ENCODE measurements at places on chromosomes 4 and X.
A peak's percentile ranks its signal among the peaks of the same experiment; 100 is the strongest.

GRCh38 chr4:1859389-1859753 is 3.4 kb upstream of the LETM1 start:
- no peak for DNase-seq

DNA sequence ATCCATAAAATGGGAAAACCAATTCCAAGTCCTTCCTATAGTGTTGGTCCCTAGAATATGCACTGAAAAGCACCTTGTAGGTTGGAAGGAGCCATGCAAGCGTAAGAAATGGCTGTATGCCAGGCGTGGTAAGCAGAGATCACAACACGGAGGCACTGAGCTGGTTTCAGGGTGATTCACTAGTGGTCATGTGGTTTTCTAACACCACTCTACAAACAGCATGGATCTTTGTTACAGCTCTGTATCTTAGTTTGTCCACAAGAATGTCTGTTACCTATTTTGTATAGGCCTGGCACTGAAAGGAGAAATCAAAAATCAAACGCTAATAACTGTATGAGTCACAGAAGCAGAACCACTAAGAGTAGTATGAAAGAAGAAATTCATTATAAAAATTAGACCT is 71.9 kb downstream of the MAGEB17 start:
- no peak for DNase-seq

DNA sequence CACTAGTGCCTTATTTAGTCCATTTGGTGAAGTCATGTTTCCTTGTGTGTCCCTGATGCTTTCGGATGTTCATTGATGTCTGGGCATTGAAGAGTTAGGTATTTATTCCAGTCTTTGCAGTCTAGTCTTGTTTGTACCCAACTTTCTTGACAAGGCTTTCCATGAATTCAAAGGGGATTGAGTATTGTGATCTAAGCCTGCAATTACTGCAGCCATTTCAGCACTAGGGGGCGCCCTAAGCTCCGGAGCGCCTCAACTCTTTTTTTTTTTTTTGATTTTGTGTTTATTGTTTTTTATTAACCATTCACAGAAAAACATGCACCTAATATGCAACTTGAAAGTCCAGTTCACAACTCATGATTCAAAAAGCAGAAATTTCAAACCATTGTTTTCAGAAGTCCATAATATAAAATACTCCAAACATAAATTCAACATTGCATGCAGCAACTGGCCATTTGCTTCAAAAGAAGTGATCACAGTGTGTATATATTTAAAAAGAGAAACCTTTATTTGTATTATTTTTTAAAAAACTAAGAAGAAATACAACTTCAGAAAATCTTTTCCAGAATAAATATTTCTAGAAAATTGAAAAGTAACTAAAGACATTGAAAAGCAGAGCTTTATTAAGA is 59.2 kb downstream of the PTPN13 start:
- no peak for DNase-seq

- DNase-seq, result no peak
Measured at GRCh38 chr4:26261405-26261804, 59.4 kb upstream of the RBPJ start.

GRCh38 chrX:149205937-149206336 is 299.2 kb downstream of the IDS start:
- no peak for DNase-seq

GRCh38 chr4:165539801-165540200 is 161.0 kb downstream of the CPE start:
- no peak for DNase-seq

DNA sequence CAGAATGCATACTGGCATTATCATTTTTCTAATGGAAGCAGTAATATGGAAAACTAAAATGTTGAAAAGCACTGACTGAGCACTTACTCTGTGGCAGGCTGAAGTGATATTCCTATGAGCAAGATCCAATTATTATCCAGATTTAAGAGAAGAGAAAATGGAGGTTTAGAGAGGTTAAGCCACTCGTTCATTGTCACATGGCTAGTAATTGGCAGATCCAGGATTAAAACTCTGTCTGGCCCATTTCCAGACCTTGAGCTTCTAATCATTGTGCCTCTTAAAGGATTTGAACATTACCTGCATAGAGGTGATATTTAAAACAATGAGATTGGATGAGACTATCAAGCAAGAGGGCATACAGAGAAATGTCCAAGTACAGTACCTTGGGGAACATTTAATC is 80.6 kb downstream of the MFAP3L start:
- DNase-seq, result no peak

DNA sequence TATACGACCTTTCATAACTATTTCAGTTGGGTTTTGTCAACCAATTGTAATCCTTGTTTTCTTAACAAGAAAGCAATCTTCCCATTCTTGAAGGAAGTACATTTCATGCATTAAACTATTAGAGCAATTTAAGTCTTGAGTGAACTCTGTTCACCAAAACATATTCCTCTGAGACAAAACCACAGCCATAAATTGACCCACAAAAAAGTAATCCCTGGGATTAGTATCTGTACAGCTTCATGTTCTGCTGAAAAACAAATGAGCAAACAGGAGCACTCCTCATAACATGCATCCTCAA is 207.0 kb upstream of the PDE5A start:
- DNase-seq, result no peak

- no peak for DNase-seq
Measured at GRCh38 chrX:22165732-22166457, 106.8 kb upstream of the CBLL2 start.

- no peak for DNase-seq
Measured at GRCh38 chr4:150543042-150543441, 38.9 kb upstream of the MAB21L2 start.

DNA sequence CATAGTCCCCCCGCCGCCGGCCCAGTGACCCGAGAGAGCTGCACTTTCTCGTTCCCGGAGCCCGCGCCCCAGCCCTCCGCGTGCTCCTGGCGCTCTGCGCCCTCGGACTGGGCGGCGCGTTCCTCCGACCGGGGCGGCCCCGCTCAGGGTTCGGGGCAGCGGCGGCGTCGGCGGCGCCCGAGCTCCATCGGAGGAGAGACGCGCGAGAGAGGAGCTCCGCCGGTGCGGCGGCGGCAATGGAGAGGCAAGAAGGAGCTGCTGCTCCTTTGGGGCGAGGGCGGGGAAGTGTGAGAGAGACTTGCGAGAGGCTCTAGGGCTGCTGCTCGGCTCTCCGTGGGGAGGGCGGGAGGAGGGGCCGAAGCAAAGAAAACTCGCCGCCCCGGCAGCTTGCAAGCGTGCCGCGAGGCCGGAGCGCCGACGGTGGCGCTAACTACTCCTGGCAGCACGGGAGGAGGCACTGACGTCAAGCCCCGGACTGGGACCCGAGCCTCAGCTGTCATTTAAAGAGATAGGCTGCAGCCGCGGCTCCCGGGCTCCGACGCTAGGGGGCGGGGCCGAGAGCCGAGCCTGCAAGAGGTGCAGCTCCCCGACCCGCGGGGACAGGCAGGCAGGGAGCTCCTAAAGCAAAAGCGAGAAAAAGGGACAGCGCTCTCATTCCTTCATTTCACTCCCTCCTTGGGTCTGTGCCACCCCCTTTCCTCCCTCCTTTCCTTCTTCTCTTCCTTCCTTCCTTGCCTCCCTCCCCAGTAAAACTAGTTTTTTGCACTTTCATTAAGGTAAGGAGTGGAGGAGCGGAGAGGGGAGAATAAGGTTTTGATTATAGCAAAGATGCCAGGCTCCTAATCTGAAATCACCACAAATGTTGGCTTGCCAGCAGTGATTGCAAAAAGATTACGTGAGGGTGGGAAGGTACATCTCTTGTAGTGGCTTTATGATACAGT is at the start of gene KCTD8:
Gene KCTD8, minus strand, starts transcription at position 289 of the 941 bp plus-strand sequence.
- DNase-seq, result peak; percentile 15

DNA sequence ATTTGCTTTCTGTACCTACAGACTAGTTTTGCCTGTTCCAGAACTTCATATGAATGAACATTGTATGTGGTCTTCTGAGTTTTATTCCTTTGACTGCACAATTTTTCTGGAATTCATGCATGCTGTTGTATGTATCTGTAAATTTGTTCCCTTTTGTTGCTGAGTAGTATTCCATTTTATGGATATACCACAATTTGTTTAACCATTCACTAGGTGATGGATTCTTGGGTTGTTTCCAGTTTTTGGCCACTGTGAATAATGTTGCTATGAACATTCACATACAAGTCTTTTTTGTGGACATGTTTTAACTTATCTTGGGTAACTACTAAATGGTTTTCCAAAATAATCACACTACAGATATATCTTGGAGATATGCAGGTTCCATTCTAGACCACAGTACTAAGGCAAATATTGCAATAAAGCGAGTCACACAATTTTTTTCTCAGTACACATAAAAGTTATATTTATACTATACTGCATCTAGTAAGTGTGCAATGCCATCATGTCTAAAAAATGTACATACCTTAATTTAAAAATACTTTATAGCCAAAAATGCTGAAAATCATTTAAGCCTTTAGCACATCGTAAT is 58.7 kb downstream of the TSPAN5 start:
- no peak for DNase-seq

- DNase-seq, result peak; percentile 37
Measured at GRCh38 chrX:1481636-1482529, 29.2 kb upstream of the ASMTL start.

- DNase-seq, result no peak
Measured at GRCh38 chr4:14096396-14096965, 469.0 kb upstream of the BOD1L1 start.

- DNase-seq, result no peak
Measured at GRCh38 chr4:153318696-153319320, 25.7 kb upstream of the MND1 start.

- DNase-seq, result no peak
Measured at GRCh38 chrX:115972717-115973116, 197.8 kb upstream of the AGTR2 start.

DNA sequence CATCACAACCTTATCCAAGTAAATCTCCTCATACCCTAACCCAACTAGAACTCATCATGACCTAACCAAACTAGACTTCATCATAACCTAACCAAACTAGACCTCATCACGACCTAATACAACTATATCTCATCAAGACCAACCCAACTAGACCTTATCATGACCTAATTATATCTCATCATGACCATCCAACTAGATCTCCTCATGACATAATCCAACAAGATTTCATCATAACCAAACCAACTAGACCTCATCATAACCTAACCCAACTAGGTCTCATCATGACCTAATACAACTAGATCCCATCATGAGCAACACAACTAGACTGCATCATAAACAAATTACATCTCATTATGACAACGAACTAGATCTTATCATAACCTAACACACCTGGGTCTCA is 86.4 kb downstream of the DHRSX start:
- no peak for DNase-seq

DNA sequence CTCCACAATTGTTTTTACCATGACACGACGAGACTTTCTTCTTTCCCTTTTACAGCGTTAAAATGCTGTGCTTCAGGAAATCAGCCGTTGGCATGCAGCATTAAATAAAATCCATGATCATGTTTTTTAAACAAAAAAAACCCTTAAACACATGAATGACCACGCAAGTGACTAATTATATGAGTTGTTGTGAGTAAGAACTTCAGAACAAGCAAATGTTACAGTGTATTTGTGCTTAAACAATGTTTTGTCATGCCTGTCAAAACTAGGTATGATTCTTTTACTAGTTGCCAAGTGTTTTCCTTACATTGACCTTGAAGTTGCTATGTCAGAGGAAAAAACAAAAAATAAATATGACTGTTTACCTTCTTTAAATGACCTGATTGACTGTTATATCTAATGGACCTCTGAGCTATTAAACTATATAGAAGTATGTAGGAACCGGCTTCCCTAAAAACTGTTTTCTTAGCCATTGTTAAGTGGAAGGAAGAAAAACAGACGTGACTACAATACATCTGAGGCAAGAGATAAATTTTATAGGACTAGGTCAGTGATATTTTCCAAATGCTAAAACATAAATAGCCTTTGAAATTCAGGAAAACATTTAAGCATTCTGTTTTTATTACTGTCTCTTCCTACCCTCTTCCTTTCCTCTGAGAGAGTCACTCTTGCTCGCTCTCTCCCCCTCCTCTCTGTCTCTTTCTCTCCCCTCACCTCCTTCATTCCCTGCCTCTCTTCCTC is 197.1 kb downstream of the PALLD start:
- DNase-seq, result no peak

- no peak for DNase-seq
Measured at GRCh38 chrX:135347381-135348016, 38.2 kb downstream of the ETDC start.

DNA sequence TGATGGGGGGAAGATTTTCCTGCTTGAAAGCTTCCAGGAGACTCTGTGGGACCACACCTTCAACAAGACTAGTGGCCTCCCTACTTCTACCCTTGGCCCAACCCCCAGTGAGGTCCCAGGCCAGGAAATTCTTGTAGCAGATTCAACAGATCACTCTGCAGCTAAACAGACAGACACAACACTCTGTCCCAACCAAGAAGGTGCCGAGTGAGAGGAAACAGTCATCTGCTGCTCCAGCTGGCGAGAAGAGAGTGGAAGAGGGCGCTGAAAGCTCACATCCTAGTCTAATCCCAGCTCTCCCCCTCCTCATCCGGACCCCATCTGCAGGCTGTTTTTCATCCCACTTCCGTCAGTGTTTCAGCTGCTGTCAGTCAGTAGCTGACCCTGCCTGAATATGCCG is 63.4 kb downstream of the CHRDL1 start:
- DNase-seq, result no peak

GRCh38 chr4:80182237-80182866 is 15.0 kb upstream of the PRDM8 start:
- DNase-seq, result no peak

GRCh38 chr4:155946486-155946885 is 7.2 kb downstream of the CTSO start:
- no peak for DNase-seq

DNA sequence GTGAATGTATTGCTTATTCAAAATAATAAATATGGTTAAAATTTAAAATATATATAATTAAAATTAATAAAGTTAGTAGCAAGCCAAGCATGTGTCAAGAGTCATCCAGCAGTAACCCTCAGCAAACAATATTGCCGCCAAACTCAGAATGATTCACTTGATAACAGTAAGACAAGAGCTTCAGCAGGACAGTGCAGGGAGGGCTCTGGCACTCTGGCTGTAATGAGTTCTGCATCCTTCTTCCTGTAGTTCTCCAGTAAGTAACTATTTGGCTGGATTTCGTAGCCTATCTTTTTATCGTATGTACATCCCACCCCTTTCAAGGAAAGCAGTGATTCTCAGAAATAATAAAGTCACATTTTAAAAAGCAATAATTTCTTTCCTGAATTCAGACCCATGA is 17.6 kb downstream of the OTUD6A start:
- no peak for DNase-seq

DNA sequence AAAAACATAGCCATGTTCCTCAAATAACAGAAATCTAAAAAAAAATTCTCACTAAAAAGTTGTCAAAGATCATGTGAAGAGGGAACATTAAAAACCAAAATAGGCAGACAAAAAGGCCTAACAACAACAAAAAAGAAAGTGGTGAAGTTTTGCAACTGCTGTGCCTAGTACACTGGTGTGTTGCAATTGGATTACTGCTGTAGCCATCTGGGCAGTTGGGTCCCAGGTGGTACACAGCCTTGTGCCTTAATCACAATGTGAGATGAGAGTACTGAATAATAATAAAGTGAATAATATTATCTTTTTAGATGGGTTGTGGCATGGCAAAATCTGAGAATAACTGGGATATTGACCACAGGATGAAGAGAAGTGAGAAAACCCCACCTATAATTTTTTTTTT is 12.0 kb downstream of the C4orf54 start:
- DNase-seq, result no peak

GRCh38 chr4:169658975-169659715 is 38.8 kb downstream of the CLCN3 start:
- DNase-seq, result no peak

GRCh38 chr4:168674077-168674747 is 177.4 kb downstream of the PALLD start:
- DNase-seq, result no peak

GRCh38 chr4:1538941-1539772 is 132.9 kb upstream of the NKX1-1 start:
- DNase-seq, result no peak
